SK-N-SH (cell line): ENCODE measurements at places on chromosomes 2 and 18.

GRCh38 chr2:21258082-21258481 lies 134.3 kb downstream of the TDRD15 start:
- no peak for DNase-seq

DNA sequence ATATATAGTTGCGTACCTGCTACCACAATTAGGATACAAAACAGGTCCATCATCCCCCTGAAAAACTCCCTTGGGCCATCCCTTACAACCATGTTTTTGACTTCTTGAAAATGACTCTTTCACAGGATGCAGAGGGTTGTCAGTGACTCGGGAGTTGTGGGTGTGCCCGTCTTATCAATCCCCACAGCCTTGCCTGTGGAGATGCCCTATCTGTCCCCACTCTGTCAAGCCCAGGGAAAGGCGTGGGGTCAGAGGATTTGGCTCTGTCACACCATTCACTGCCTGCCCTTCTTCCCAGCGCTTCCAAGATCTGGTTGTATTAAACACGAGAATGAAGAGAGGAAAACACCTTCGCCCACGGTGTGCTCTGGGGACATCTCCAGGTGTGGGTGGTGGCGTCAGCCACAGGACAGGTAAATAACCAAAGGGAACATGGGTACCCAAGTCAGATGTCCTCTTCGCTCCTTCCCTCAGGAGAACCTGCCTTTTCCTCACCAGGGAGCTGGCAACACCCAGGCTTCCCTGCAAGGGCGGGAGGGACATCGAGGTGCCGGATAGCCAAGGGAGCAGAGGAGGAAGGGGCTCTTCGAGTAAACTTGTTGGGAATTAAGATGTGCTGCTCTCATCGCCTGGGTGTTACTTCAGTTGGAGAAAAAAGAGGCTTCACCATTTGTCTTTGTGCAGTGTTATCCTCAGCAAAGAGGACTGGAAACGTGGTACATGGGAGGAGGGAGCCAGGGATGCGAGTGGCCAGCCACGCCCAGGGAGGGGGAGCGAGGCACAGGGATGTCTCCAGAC lies 100.3 kb downstream of the B3GNT2 start:
- no peak for DNase-seq

DNA sequence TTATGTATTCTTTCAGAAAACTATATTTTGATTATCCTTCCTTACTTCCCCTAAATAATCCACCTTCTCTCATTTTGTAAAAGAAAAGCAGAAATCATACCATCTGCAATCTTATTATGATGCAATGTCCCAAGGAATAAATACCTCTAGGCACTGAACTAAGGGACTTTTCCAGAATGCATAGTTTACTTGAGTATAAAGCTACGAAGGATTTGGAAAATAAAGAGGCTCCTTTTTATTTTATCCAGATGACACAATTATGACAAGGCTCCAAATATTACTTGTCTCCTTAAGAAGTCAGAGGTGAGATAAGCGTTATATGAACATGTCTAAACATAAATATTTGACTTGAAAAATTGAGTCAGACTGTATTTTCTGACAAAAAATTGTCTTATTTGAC lies 72.1 kb downstream of the COL3A1 start:
- no peak for DNase-seq

- DNase-seq, result no peak
Observed at GRCh38 chr18:61898640-61899101, 5.9 kb upstream of the RNF152 start.

GRCh38 chr18:35343488-35343935 lies 708 bp downstream of the ZNF24 start:
- no peak for DNase-seq

GRCh38 chr2:86815611-86816010 lies 24.9 kb upstream of the CD8A start:
- no peak for DNase-seq

DNA sequence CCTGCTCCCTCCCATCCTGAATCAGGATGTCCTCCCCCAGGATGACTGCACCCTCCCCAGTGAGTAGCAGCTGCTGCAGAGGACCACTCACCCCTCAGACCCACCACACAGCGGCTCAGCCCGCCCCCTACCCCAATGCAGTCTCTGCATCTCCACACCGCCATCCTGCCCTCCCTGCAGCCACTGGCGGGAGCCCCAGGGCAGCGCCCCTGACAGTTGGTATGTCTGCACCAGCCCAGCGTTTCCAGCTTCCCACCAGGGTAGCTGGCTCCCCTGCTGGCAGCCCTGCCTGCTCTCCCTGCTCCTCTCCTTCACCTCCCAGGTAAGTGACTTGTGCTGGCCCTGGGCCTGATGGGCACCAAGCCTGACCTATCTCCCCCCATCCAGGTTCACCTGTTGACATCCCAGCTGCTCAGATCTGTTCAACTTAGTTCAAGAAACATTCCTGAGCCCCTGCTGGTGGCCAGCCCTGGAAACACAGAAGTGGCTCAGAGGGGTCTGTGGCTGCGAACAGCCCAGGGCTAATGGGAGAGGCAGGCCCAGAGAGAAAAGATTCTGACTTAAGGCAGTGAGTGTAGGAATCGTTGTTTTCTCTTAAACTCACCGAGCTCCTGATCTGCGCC lies 117.7 kb upstream of the RAB6C start:
- DNase-seq, result no peak

DNA sequence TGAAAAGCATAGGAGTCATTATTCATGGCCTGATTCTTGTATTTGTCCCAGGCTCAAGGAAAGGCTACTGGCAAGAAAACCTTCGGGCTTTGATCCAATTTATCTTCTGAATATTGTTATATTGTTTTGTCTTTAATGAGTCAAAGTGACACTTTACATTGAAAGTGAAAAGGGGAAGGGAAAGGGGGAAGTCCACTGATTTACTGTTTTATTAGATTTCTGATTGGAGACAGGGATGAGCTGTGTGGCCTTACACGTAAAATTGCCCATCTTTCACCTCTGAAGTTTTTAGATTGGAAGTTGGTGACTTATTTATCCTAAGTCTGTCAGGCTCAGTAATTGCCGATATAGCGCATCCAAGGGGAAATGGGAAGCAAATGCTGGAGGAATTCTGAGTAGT lies 843.8 kb upstream of the LRRTM1 start:
- DNase-seq, result no peak

DNA sequence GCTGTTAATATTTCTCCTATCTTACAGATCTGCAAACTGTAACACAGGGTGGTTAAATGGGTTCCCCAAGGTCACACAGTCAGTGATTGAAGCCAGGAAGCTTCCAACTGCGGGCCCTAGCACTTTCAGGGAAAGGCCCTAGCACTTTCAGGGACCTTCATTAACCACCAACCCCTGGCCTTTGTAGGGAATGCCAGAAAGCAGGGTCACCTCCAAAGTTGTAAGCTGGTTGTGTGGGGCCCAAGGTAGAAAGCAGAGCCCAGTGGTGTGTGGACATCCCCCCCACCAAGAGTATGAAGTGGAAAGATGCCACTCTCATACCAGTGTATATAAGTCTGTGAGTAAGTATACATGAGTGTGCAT lies 4.4 kb downstream of the DLX2 start:
- DNase-seq, result peak; percentile 16

DNA sequence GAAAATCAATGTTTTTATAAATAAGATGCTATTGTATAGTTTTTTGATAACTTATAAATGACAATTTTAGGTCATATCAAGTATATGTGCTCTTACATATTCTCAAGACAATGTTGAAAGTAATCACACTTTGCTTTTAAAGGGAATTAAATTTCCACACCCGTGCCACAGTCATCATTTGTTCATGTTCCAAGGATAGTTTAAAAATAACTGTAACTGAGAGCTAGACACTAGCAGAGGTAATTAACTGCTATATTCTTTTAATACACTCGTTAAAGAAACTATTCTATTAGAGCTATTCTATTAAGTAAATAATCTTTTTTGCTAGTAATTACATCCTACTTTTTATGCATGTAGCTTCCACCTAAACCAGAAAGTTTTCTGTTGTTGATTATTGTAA lies 18.0 kb downstream of the GEN1 start:
- no peak for DNase-seq

DNA sequence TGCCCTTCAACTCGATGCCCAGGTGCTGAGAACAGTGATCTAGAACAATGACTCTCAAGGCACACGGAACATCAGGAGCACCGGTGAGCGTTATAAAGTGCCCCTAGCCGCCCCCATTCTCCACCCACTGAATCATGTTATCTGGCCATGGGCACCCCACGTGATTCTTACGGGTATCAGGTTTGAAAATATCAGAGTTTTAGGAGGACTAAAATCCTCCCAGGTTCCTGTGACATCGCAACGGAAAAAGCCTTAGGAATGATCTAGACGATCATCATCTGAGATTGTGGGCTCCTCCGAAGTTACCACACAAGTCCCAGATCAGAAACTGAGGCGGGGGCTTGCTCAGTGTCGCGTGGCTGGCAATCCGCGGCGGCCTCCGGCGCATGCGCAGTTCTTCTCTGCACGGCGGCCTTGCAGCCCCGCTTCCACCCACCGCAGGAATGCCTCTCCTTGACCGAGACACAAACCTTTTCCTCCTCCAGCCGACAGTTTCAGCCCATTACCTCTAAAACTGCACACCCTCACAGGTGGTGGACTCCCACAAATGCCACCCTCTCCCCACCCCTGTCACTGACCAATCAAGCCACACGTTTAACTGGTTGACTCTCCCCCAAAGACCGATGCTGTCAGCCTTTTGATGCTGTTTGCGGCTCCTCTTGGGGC lies 5.8 kb upstream of the MRPL33 start:
- no peak for DNase-seq

GRCh38 chr2:113200736-113201490 lies 27.1 kb downstream of the PSD4 start:
- no peak for DNase-seq

DNA sequence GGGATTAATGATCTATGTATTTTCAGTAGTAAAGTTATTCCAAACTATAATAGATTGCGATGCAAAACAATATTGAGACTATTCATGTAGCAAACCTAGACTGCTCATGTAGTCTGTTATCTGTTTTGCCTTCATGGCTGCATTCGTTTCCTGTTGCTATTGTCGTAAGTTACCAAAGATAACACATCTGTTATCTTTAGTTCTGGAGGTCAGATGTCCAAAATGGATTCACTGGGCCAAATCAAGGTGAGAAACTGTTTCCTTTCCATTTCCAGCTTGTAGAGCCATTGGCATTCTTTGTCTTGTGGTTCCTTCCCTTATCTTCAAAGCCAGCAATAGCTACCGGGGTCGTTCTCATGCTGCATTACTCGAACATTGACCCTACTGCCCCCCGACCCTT lies 20.9 kb downstream of the ITGAV start:
- DNase-seq, result no peak

DNA sequence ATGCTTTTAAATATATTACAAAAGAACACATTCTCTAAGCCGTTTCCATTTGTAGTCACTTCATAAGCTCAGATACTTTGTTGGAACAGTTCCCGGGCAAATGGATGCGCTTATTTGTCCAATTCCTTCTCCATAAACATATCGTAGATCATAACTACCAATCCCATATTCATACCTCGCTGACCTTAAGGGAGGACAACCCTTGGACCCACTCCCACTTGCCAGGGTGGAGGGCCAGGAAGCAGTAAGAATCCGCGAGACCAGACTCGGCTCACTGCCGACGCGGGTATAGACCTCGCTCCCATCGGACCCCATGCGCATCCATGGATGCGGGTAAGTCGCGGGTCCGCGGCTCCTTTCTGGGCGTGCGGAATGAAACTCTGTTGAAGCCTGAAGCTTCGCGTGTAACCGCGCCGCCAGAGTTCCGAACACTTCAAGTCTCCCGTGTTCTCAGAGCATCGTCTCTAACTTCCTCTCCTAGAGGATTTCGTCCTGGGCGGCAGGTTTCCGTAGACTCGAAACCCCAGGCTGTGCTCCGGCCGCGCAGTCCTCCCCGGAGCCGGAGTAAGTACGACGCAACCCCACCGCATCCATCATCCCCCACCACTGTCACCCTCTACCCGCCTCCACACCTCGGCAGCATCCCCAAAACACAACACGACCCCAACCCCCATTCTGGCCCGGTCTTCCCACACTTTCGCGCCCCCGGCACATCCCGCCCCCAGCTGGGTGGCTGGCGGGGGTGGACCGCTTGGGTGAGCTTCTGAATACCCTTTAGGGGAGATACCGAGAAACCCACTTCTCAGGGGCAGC lies 1.1 kb downstream of the DSC3 start:
- DNase-seq, result peak; percentile 20

GRCh38 chr18:23170137-23170536 lies 34.9 kb downstream of the CABLES1 start:
- no peak for DNase-seq

- DNase-seq, result no peak
Observed at GRCh38 chr2:203689426-203690116, 16.9 kb upstream of the CD28 start.

DNA sequence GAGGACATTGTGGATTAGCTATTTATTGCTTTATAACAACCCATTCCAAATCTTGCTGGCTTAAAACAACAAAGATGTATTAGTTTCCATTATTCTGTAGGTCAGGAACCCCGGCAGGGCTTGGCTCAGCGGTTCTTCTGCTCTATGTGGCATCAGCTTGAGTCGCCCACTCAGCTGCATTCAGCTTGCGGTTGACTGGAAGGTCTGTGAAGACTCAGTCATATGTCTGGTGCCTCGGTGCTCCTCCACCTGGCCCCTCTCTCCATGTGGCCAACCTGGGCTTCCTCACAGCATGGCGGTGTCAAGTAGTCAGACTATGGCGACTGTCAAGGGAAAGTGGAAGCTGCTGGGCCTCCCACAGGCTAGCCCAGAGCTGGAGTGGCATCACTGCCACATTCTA lies 48.6 kb downstream of the EMILIN2 start:
- DNase-seq, result no peak

DNA sequence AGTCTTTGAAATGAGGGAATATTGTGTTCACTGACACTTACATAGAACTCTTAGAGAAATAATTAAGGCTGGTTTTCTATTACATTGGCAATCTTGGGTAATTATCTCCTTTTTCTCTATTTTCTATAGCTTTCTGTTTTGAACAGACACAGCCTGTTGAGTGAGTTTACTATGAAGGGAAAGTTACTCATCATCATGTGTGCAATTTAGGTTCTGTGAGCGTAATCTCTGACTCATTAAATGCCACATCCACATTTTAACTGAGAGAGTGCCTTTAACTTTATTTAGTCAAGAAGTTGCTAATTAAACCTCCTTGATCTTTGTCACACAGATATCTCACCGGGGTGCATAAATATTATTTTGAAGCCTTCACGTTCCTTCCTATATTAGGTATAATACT lies 174.0 kb upstream of the SLC8A1 start:
- no peak for DNase-seq

GRCh38 chr18:13895505-13896033 lies 19.8 kb downstream of the MC2R start:
- no peak for DNase-seq

- DNase-seq, result no peak
Observed at GRCh38 chr2:44348400-44348799, 12.9 kb downstream of the PREPL start.

- no peak for DNase-seq
Observed at GRCh38 chr2:14678761-14679160, 46.2 kb downstream of the LRATD1 start.

GRCh38 chr2:105747254-105747894 lies 2.7 kb downstream of the NCK2 start:
- DNase-seq, result no peak

- DNase-seq, result no peak
Observed at GRCh38 chr18:59488899-59489298, 129.8 kb upstream of the LMAN1 start.
